ENCODE measurements at places on chromosomes 5 and 9.

DNA sequence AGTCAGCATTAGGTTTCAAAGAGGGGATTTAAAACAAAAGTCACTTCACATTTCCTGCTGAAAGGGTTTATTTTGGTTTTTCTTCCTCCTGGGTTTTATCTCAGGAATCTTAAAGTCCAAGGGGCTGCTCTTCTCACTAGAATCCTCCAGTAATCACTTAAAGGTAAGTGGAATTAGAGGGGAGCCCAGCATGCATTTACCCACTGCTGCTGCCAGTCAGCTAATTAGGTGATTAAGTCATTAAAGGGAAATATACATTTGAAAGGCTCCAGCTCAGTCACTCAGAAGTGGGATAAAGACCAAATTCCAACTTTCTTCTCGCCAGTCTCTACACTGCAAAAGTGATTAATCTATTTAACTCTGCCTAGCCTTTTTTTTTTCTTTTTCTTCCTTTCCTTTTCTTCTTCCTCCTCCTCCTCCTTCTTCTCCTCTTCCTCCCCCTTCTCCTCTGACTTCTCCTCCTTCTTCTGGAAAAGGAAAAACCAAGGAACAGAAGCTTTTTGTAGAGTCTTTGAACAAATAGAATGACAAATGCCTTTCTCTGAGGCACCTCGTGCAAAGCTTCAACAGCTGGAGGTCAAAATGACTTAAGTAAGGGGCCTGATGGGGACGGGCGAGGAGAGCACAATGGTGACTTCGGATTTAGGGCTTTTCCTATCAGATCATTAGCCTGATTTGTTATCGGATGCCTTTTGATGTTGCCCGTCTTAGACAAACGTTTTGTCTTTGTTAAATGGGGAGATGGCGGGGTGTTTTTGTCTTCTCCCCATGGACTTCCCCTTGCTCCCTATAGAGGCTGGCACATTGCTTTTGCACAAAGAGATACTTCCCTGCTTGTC is 617.6 kb downstream of the IRX1 start:
- DNase-seq: no peak

GRCh38 chr5:44935871-44936270 is 127.1 kb downstream of the MRPS30 start:
- no peak for DNase-seq

DNA sequence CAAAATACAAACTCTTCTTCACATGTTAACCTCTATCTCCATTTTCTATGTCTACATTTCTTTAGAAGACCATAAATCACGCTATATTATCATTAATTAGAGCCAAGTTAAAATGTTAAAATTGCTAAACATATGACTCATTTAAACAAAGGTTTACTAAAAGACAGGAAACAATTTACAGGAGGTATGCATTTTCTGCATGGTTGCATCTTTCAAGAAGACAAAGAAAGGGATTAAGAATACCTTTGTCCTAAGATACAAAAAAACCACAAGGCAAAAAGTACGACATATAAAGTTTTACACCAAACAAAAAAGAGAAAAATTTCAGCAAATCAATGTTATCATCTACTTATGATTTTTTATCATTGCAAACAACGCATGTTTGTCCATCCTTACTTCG is 324.4 kb downstream of the PDE4D start:
- no peak for DNase-seq

GRCh38 chr5:12910641-12911040 is 1006.4 kb upstream of the CTNND2 start:
- no peak for DNase-seq

DNA sequence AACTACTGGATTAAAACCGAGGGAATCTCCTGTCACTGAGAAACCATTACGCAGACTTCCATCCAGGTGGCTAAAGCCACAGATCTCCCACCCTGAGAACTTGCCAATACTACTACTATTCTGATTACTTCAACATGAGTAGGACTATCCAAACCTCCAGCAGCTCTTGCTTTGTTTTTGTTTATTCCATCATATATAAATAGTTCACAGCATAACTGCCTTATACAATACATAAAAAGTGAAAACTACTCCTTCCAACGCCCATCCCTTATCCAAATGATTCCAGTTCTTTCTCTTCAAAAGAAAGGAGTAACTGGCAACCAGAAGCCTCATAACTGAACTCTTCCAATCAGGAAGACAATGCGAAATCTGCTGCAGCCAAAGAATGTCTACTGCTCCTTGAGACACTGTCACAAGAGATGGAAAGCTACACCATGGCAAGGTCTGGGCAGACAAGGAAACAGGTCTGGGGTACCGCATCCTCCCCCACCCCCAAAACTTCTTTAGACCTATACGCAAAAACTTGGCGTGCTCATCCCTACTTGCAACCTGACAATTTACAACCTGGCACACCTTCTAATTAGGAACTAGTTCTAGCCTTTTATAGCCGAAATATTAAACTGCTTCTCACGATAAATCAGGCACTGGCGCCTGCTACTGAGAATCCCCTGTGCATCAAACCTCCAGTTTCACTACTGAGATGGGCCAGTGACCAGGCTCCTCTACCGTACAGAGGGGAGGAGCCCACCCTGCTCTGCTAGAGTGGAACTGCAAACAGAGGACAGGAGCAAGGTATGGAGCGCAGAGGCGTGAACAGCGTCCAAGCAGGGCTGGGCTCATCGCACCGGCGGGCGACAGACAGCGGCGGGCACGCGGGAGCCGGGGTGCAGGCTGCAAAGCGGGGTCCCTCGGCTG is 986 bp downstream of the PLPP1 start:
- no peak for DNase-seq

DNA sequence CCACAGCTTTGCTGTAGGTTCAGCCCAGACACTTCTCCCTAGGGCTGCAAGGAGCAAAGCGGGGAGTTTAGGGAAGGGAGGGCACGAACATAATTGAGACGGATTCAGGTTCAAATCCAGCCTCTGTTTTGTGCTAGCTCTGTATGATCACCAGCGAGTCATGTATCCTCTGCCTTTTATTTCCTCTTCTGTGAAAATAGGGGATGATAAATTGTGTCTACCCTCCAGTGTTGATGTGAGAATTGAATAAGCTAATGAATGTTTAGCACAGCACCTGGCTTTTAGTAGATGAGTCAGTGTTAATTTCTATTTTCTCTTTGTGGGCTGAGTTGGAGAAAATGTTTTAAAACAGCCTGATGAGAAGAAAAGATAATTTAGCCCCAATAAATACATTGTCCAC is 6.2 kb downstream of the MLANA start:
- DNase-seq: no peak

DNA sequence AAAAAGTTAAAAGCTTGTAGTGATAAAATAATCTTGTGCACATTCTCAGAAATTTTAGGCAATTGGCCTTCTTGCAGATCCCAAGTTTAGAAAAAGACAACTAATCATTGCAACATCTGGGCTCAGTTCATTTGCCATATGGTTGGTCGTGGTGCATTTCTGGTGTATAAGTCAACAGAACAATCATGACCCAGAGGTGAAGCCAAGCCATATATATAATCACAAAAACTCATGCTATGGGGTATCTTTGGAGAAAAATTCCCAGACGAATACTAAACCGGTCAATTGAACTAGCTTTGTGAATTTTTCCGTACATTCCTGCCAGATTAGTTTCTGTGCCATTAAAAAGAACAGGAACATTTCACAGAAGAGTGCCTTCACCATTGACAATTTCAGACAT is 50.3 kb downstream of the FYB1 start:
- no peak for DNase-seq

DNA sequence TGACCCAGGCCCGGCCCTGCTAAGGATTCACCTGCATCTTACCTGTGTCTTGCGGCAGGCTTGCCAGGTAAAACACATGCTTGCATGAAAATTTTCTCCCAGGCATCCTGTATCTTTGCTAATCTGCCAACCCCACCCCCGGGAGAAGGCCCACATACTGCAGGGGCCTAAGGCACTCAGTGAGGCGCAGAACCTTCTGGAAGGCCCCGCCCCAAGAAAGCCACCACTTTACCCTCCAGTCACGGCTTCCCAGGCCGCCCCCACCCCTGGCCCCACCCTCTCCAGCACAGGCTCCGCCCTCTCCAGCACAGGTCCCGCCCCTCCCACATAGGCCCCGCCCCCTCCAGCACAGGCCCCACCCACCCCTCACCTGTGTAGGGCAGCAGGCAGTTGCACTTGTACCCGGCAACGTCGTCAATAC is 29.8 kb upstream of the SEC16A start:
- no peak for DNase-seq

DNA sequence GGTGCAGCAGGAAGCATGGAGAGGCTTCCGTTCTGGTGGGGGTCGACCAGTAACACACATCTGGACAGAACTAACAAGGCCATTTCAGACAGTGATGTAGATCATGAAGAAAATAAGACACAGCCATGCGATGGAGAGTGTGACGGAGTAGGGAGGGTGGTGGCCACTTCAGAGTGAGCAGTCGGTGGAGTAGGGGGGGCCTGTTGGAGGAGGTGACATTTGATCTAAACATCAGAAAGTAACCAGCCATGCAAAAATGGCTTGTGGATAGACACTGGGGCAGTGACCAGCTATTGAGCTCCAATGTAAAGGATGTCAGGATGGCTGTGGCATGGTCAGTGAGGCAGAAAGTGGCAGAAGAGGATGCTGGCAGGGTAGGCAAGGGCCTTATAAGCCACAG is 65.9 kb downstream of the PPARGC1B start:
- no peak for DNase-seq

GRCh38 chr5:137015540-137016116 is 483.5 kb downstream of the SPOCK1 start:
- DNase-seq: no peak

DNA sequence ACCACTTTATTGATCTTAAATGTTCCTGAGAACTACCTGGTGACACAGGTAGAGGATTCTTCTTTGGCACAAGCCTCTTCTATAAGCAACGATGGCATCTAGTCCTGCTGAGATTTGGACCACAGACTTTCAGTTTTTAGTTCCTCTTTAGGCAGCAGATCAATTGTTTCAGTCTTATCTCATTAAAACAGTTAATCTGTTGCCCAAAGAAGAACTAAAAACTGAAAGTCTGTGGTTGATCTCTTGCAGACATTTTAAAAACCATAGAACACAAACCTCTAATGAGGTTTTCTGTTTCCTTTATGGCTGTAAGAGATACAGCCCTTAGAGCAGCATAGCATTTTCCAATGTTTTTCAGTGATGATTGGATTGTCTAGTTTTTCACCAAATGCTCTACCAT is 480.9 kb downstream of the MTRR start:
- no peak for DNase-seq
